Stimulated activated CD8-positive, alpha-beta memory T cell treated with anti-CD3 and anti-CD28 coated beads, Interleukin-4, amount 100 ng/mL, for 4 hours (primary cell): ENCODE measurements at places on chromosomes 7 and 10.

- DNase-seq = no peak
These were observed 28.9 kb downstream of the ZNF25 start for GRCh38 chr10:37947526-37947925.

- no peak for DNase-seq
These were observed 20.9 kb upstream of the ANAPC16 start for GRCh38 chr10:72194949-72195348.

GRCh38 chr10:122703483-122704448 is 4.1 kb upstream of the C10orf120 start:
- DNase-seq = no peak

- no peak for DNase-seq
These were observed 25.7 kb upstream of the FAM133B start for GRCh38 chr7:92615861-92616260.

DNA sequence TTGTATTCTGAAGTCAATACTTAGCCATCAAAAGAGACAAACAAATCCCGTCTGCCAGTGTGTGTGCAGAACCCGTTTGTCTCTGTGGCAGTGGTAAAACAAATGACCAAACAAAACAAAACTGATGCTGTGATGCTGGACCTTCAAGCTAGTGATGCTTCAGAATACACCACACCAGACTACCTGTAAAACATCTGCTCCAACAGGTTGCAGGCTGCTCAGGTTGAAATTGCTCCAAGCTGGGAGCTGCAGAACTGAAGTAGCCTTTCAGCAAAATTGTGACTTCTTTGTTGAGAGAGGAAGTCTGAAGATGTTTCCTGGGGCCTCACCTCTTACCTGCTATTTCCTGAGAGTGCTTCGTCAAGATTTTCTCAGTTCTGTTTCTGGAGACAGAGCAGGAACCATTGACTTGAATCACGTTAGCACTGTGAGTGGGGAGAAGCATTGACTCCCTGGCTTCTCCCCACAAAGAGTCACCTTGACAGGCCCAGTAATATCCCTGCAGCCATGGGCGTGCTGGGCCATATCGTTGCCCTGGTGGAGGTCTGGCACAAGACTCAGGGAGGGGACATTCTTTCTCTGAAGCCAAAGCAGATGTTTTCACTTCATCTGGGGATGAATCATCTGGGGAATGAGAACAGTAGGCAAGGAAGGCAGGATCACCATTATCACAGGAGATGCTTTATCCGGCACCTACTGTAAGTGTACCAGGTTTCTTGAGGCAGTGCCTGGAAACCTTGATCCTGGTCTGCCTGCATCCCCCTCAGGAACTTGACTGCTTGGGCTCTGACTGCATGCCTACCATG is 80.2 kb downstream of the RBM20 start:
- DNase-seq = no peak

DNA sequence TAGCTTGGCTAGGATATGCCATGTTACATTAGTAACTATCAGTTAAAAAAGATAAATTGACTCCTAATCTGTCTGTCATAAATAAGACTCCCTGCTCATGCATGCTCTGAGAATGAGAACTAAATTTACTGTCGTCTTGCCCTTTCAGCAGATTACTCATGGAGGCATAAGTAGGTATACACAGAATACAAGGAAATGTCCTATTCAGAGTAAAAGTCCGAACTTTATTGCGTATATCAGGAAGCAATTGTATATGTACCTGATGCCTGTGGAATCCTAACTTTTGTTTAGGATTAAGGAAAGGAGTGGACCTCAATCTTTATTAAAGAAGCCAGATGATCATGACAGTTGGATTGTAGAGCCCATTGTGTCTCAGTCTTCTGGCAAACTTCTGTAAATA is 118.6 kb downstream of the THSD7A start:
- DNase-seq = no peak

DNA sequence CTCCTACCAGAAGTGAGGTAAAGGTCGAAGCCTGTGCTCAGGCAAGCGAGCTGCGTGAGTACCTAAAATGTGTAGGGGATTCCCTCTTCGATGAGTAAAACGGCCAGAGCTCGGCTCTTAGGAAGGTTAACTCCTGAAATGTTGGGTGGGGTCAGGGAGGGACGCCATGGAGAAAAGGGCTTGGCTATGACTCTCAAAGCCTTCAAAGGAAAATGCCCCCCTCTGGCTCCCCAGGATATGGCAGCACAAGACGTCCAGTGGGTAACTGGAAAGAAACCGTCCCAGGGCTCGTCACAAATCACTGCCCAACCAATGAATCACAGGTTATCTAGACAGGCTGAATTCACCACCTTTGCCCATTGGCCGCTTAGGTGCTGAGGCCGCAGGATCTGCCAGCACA is 58.0 kb downstream of the CALML3 start:
- no peak for DNase-seq

DNA sequence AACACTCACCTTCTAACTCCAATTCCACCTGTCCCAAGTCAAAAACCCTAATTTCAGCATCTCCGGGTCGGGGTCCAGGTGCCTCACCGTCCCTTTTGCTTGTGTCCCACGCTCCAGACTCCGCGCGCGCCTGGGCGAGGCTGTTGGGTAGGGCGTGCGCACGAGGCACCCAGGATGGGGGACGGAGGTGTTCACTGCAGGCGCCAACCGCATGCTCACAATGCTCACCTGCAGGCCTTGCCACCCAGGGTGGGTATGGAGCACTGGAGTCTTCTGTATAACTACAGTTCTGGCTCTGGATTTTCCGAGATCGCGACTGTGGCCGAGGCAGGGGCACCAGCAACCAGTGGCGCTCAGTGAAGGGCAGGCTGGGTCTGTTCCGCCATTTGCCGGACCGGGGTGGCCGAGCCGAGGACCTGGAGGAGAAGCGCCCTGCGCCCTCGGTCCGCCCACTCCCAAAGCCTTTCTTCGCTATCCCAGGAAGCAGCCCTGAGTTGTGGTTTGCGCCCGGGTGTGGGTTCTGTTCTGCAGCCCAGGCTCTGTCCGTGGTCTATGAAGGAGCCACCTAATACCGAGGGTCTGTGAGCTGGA is 8.7 kb downstream of the FAM200A start:
- no peak for DNase-seq

GRCh38 chr10:76398043-76398710 is 966.8 kb downstream of the LRMDA start:
- no peak for DNase-seq

GRCh38 chr10:77700086-77700485 is 62.5 kb upstream of the KCNMA1 start:
- DNase-seq = no peak

DNA sequence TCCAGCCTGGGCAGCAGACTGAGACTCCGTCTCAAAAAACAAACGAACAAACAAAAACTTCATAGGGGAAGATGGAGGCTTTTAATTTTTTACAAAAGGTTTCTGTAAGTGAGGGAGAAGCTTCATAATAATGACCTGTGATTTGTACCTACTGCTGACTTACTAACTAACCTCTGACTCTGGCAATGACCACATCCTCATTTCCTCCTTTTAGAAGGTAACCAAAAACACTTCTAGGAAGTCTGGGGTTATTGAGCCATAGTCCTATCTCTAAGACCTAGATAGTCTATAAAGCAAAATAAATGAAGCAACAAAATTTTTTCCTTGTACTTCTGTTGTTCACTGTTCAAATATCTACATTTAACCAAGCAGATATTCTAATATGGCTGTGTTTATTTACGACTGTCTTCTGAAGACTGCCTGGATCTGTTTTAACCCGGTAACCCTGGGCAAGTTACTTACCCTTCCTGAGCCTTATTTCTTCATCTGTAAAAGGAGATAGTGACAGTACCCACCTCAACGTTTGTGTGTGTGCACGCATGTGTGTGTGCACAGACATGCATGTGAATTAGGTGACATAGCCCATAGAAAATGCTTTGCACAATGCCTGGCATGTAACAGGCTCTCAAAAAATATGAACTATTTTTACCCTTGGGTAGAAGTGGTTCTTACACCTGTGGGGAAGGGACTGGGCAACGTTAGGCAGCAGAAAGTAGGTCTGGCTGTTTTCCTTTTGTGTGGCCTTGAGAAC is 30.8 kb upstream of the SMNDC1 start:
- no peak for DNase-seq

DNA sequence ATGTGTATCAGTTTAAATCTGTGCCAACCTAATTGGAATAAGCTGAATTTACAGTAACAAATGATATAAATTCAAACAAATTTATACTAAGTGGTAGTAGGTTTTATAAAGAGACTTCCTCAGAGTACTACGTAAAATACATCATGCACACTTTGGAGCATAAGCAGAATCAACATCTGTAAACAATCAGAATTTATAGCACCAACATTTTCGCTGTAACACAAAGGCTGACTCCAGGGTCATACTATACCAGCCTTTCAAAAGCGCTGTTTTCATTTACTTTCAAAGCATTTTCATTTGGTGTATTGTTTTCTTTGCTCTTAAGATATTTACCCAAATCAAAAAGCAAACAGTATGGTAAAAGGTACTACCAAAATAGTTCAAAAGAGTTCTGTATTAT is 29.3 kb upstream of the TMEM168 start:
- no peak for DNase-seq

DNA sequence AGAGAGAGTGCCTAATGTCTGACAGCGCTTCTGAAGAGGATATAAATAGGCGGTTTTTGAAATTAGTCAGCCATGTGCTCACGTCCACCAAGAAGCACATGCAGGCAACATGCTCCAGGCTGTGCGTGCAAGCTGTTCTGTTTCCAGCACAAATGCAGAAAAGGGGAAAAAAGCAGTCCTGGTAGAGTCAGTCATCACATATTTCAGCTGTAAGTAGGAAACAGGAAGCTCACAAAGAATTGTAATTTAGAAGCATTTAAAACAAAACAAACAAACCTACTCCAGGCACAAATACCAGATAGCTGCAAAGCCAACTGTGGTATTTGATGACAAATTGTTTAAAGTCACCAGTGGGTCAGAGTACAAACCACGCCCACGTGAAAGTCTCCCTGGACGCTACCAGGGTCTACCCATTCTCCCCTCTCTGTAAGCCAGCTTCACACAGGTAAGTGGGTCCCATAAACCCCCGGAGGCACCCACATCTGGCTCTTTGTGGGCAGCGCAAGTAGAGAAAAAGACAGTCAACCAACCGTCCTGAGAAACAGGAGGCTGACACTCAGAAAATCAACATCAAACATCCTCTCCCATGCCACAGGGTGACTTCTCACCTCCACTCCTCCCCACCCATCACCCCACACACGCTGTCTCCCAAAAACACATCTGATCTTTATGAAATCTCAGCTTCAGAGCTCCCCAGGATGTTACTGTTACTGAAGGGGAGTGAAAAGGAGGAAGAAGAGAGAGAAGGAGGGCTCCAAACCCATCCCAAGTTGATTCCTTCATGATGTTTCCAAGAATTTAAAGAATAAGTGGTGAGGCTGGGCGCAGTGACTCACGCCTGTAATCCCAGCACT is 186.4 kb downstream of the FAM107B start:
- no peak for DNase-seq

DNA sequence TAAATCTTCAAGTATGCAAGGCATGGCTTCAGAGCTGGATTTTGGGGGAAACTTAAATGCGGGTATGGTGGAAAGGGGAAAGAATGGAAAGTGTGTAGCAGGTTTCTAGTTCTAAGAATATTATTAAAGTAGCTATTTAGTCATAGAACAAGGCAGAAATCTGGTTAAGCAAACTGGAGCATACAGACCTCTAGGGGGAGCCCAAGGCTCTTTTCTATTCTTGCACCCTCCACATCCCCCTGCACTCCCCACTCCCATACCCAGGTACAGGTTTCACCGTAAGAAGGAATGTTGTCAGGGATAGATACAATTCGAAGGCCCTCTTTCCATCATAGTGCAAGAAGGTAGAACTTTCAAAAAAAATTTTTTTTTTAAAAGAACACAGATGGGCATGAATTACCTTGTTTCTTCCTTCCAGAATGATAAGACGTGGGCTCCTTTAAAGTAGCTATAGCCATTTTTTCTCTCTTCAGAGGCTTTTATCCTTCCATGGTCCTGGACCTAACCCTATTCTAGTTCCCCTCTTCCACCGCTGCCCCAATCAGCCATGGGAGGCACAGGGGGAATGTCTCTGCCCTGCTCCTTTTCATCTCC is 41.5 kb upstream of the SMIM30 start:
- no peak for DNase-seq

DNA sequence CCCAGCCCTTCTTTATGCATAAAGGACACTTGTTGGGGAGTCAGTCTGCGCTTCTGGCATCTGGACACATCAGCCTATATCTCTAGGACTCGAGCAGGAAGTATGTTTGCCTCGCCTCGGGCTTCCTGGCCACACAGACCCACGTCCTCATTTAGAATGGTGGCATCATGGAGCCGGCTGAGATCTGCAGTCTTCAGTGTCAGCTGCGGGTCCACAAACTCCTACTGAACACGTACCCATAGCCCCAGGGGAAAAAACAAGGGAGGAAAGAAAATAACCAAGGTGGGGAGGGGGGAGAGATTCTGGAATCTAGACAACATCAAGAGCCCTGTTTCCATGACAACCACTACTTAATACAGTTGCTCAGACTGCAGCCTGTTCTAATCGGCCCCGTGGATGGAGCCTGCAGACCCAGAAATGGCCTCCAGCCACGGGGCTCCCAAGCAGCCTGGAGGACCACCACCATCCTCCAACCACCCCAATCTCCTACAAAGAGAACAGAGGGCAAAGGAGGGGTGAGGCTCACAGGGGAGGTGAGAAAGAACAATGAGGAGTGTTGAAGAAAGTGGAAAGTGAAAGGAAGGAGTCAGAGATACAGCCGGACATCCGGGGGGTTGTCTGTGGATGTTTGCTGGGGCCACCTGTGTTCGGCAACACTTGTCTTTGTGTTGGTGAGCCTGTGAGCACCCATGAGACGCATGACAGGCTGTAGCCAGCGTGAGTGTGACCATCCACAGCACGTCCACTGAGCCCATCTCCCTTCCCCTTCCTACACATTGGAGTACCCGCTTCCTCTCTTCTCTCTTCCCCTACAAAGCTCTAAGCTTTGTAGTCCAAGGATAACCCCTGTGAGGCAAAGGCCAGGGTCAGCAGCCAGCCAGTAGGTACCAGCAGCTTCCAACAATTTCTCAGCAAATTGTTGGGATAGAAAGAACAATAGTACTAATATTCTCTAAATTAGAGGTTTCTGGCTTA is 141.0 kb downstream of the PLXNA4 start:
- DNase-seq = no peak

DNA sequence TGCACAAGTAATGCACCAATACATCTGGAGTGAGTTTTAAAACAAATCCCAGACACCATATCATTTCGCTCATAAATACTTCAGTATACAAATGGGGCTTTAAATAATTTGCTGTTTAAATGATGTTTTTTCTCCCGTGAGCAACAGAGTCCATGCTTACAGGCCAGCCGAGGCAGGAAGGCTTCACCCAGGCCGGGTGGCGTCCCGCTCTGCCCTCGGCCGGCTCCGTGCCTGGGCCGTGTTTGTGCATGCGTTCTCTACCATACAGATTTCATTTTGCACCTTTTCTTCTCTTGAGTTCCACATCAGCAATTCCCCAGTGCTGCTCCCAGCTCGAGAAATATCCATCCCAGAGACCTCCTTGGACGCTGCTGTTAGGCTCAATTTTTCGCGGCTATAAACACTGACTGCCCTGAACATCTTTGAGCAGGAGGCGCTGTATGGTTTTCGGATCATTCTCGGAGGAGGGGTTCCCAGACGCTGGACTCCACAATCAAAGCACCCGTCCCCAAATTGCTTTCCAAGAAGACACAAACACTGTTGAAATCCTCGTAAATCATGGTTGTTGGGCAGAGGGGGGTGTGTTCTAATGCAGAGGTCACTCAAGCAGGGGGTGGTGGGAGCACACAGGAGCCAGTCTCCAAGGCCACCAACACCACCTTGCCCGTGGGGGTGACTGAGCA is 91.6 kb downstream of the MICALL2 start:
- DNase-seq = no peak
